Fibroblast of mammary gland (primary cell): ENCODE measurements at places on chromosomes 1 and 21.
A peak's percentile ranks its signal among the peaks of the same experiment; 100 is the strongest.

- no peak for DNase-seq
Observed at GRCh38 chr1:214645712-214646111, 42.7 kb downstream of the CENPF start.

DNA sequence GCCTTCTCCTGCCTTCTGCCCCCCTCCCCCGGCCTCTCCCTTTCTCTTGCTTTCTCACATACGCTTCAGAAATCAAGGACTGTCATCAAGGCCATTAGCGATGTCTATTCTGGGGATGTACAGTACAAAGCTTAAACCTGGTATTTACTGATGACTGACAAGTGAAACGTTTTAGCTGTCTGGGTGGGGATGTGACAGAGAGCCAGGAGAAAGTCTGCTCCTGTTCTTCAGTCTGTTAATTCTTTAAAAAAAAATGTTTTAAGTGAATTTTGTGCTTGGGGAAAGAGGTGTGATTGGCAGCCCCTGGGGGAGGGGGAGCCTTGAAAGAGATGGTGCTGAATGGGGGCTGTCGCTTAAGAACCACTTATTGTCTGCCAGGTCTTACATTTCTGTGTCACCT lies 283.0 kb upstream of the PLXNA2 start:
- DNase-seq, result no peak

DNA sequence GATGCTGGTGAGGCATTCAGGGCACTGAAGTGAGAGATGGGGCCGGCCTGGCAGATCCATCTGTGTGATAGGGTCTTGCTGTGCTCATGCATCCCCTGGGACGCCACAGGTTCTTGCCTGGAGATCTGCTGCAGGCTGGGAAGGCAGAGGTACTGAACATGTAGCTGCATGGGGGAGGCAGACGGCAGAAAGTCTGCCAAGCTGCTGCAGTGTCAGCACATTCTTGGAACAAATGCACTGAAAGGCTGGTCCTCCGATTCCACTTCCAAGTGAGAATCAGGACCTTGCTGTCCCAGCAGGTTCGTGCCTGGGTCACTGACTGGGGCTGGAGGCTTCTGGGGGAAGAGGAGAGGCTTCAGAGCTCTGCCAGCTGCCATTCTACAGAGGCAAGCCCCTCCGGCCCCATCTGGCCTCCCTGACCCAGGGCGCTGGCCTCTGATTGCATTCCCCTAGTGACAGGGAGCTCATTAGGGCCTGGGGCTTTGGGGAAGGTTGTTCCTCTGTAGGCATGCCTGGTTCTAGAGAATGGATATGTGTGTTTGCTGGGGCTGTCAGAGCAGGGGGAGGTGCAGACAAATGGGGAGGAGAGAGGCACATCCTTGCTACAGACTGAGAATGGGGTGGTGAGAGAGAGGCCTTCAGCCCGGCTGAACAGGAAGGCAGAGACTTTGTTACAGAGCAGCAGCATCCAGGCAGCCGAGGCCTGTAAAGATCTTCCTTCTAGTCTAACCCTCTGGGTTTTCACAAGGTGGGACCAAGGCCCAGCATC lies 174.0 kb downstream of the TRABD2B start:
- DNase-seq, result no peak

DNA sequence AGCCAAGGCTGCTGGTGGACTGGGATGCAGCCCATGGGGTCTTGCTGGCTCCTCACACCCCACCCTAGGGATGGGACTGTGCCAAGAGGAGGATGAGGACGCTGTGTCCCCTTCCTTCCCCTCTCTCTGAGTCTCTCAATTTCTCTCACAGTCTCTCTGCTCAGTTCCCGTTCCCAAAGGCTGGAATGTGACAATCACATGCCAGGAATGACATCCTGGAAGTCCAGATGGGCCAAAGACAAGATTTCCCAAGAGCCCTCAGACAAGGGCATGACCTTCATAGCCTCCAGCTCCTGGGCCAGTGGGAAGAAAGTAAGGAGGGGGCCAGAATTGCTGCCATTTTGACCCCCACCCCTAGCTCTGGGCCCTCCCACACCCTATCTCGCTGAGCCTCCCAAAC lies 7.6 kb upstream of the CDCP2 start:
- no peak for DNase-seq

DNA sequence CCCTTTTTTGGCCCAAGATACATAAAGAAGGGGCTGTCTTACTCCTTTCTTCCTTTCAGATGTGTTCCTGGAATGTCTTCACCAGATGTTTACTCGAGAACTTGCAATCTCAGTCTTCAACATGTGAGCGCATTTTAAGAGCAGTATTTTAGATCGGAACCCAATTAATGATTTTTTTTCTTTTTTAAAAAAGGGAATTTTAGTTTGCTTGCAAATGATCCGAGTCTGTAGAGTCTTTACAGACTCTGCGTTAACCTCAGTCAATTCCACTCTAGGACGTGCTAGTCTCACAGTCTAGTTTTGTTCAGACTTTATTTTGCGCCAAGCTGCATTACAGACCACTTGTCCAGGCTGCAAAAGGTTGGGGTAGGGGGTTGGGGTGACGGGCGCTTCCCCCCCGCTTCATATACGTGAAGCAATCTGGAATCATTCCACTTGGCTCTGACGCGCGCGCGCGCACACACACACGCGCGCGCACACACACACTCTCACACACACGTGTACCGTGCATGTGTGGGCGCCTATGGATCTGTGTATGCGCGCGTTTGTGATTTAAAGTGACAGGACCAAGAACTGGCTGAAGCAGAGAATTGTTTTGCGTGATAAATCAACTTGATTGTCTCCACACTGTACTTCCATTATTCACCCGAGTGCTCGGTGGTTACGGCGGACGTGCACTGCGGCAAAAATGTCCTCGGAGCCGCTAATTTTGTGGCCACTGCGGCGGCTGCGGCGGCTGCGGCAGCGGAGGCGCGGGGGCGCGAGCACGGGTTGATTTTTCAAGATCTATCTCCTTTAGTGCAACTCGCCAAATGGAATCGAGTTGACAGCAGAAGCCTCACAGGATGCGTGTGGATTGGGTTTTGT lies 25.6 kb upstream of the NFIA start:
- peak; percentile 59 for DNase-seq

- DNase-seq, result no peak
Observed at GRCh38 chr21:42153746-42154145, 65.2 kb upstream of the ABCG1 start.

DNA sequence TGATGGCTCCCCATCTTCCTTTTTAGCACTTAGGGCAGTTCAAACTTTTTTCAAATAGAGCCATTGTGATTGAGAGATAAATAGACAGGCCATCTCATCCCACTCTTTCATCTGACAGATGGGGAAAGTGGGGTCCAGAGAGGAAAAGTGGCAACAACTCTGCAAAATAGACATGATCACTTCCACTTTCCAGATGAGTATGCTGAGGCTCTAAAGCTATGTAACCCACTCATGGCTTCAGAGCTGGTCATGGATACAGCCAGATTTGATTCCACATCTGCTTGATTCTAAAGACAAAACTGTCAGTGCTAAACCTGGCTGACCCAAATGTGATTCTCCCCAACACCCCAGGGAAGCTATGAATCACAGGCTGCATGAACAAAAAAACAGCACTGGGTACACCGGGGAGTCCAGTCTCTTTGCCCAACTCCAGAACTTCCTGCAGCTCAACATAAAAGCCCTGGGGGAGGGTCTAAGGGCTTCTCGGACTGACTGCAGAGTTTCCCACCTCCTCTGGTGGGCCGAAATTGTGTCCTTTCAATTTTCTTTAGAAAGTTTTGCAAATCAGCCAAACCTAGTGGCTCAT lies 59.3 kb downstream of the PLPP3 start:
- peak; percentile 51 for DNase-seq

- DNase-seq, result no peak
Observed at GRCh38 chr1:201248721-201249559, 34.4 kb upstream of the PKP1 start.

GRCh38 chr1:234724516-234725176 lies 114.7 kb upstream of the IRF2BP2 start:
- DNase-seq, result no peak

- peak; percentile 88 for DNase-seq
Observed at GRCh38 chr21:28885853-28886177, 106.9 kb downstream of the LTN1 start.

GRCh38 chr1:233459968-233460367 lies 132.4 kb downstream of the MAP3K21 start:
- DNase-seq, result no peak

- DNase-seq, result peak; percentile 17
Observed at GRCh38 chr1:80048716-80049115, 1042.2 kb upstream of the ADGRL4 start.

DNA sequence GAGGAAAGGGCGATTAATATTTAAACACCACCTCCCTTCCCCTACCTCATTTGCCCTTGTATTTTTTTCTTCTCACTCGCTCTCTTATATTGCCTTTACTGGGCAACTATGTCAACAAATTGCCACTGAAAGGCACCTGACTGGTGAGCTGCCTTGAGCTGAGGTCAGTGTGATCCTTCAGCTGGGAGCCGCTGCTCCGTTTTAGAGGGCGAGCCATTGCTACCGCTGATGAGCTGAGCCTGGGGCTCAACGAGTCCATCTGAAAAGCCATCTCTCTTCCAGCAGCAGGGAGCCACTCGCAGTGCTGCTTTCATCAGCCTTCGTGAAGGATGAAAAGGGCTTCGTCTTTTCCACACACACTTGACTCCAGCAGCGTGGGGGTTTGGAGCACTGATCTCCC lies 108.0 kb upstream of the KIF26B start:
- no peak for DNase-seq

DNA sequence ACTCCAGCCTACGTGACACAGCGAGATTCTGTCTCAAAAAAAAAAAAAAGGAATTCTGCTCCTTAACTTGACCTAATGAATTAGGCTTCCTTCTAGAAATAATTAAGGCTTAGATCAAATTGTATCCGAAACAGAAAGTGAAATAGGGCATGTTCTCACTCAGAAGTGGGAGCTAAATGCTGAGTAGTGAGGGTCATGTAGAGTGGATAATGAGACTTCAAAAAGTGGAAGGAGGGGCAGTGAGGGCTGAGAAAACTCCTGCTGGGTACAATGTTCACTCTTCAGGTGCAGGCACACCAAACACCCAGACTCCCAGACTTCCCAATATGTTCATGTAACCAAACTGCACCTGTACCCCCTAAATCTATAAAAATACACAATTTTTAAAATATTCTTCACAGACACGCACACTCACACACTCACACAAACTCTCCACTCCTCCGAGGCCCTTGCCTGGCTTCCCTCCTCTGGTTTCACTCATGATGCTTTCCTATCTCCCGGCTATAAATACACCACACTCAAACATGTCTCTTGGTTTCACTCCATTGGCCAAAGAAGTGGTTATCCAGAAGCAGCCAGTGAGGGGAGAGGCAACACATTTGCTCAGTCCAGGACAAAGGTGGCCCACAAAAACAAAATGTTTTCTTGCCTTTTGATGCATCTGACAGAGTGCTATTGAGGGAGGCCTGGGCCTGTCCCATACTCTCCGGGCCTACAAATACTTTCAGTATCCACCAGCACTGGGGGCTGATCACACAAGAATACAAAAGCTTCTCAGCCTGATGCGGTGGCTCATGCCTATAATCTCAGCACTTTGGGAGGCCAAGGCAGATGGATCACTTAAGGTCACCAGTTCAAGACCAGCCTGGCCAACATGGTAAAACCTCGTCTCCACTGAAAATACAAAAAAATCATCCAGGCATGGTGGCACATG lies 249.2 kb downstream of the TOMM20 start:
- DNase-seq, result no peak

DNA sequence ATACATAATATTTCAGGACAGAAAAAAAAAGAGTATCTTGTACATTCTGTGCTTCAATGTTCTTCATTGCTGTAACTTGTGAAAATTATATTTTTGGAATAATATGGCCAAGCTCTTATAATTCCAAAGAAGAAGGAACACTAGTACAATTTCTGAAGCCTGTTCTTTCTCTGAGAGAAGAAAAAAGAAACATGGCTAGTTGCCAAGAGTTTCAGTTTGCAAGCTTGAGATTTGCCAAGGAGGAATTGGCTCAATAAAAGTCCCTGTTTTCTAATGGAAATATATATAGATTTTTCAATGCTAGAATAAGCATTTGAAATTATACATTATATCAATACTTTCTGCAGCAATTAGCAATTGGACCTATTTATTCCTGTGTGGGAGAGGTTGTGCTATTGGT lies 285.2 kb upstream of the NEGR1 start:
- peak; percentile 23 for DNase-seq

DNA sequence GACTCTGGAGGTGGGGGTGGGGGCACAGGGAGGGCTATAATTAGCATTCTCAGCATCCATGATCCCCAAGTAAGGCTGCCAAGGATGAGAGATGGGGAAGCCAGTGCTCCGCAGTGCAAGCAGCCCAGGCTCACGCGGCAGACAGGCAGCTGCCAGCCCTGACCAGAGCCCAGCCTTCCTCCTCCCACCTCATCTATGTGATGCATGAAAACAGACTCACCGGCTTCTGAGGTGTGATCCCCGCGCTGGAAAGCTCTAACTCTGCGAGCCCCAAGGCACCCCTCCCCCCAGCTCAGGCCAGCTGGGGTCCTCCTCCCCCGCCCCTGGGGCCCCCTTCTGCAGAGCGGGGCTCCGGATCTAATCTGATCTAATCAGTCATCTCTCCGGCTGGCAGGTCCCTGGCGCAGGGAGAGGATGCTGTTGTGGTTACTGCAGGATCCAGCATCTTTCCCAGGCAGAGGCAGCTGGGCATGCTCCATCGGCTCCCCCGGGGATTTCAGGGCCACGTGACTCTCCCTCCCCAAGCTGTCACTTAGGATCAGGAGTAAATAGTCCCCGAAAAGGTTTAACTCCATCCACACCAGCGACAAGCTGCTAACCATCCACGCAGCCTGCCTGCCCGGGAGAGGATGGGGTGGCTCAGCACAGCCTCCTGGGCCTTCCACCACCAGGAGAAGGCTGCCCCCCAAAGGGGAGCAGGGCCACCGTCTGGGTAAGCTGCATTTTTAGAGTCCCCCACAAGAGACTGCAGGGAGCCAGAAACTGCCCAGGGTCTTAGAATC lies at the start of gene PLEKHA6:
TSS of gene PLEKHA6 (minus strand) at position 456 of the 782 bp plus-strand sequence. CDS start 86,202 bp downstream, outside the sequence.
- peak; percentile 40 for DNase-seq

- no peak for DNase-seq
Observed at GRCh38 chr1:53272349-53272748, 34.0 kb upstream of the MAGOH start.

DNA sequence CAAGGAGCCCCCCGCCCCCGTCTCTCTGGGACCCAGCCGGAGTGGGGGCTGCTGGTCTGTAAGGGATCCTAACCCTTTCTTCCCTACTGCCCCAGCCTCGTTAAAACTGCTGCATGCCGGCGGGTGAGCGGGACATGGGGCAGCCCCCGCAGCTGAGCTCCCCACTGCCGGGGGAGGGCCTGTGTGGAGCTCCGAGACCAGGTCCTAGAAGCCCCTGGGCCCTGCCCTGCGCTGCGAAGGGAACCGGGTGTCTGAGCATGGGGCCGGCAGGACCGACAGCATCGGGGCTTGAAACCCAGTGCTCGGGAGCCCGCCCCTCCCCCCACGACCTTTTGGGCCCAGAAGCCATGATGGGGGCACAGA lies 9.2 kb upstream of the COL6A1 start:
- DNase-seq, result no peak

GRCh38 chr1:161747801-161748200 lies 1.8 kb upstream of the DUSP12 start:
- DNase-seq, result no peak

DNA sequence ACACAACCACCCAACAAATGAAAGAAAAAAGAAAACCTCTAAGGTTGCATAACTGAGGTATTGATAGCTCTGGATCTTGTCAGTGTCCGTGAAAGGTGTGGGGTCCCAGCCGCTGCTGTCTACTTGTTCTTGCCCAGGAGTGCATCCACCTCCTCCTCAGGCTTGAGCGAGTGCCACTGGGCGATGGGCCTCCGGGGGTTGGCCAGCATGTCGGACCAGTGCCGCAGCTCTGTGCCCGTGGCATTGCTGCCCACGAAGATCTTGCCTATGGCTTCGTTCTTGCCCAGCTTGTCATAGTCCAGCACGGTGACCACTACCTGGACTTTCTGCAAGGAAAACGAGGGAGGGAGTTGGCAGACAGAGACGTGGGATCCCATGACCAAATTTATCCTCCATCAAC lies 113.6 kb downstream of the SYT2 start:
- no peak for DNase-seq
